ENCODE measurements at places on chromosomes 5 and 9.

DNA sequence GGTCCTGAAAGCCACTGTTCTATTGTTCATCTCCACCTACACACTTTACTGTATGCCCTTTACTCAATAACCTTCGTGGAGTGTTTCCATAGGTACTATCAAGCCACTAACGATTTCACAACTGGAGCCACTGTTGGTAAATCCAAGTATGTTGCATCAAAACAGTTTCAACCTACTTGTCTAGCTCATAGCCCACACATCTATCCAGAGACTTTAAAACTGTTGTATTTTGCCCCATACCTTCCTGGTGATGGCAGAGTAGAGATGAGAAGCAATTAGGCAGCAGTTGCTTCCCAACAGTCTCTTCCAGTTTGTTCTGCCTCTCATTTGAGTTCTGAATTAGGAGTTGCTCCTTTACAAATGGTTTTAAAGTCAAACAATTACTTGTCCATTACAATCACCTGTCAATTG lies 607 bp downstream of the FAXDC2 start:
- DNase-seq, result no peak

GRCh38 chr5:77869116-77869798 lies 93.1 kb upstream of the TBCA start:
- no peak for DNase-seq

DNA sequence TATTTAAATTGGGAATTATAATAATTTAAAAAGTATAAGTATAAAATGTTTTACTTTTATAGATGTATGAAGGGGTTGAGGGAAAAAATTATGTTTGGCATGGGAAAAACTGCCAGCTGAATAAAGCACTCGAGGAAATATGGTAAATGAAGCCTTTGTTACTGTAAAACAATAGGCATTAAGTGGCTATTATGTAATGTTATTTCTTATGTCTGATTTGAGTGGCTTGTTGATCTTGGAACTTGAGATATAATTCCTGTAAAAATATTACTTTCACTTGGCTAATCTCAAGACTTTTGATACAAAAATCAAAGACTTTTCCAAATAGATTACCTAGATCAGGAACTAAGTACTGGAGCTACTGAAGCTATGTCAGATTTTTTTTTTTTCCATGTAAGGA lies 182.9 kb downstream of the CD180 start:
- DNase-seq, result no peak

GRCh38 chr5:1527533-1528205 lies 3.9 kb upstream of the LPCAT1 start:
- DNase-seq, result no peak

GRCh38 chr5:42951293-42951840 lies 88.8 kb downstream of the ANXA2R start:
- no peak for DNase-seq

GRCh38 chr5:66416698-66417097 lies 179.5 kb upstream of the MAST4 start:
- no peak for DNase-seq

GRCh38 chr9:110752766-110753165 lies 84.2 kb downstream of the MUSK start:
- peak; percentile 92 for DNase-seq

- DNase-seq, result no peak
Measured at GRCh38 chr5:171595801-171596231, 176.4 kb downstream of the FGF18 start.

Measured in SW 1271 (cell line).